ENCODE measurements at places on chromosomes 1 and 21. TPM values are rescaled to one million over a fixed set of nuclear protein-coding genes. Genes with fewer than 3 reads are reported as not detected.

- H3K27ac ChIP-seq, result no peak overlapping the region
- no peak overlapping the region for H3K4me3 ChIP-seq
- no peak for DNase-seq
- no peaks in the 10 kb centered on the region for H3K36me3 ChIP-seq
- H3K4me1 ChIP-seq, result no peaks in the 10 kb centered on the region
Measured at GRCh38 chr1:232328486-232329102, 301.3 kb downstream of the SIPA1L2 start.

The TMEM240 gene
- total RNA-seq, result 0.91 TPM

DNA sequence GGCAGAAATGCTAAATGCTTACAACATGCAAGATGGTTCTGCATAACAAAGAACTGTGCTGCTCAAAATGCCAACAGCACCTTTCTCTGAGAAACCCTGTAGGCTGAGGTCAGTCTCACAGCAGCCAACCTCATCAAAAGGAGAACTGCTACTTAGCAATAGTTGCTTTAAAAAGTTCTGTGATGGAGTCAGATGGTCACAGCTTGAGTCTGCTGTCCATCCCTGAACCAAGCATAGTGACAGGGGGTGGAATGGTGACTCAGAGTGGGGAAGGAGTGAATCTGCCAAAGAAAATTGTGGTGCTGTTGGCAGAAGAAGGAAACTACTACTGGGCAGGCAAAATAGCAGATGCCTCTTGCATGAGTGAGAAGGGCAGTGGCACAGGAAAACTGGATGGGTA lies 106.0 kb upstream of the FAM78B start:
- no peak overlapping the region for H3K27ac ChIP-seq
- H3K36me3 ChIP-seq, result no peaks in the 10 kb centered on the region

DNA sequence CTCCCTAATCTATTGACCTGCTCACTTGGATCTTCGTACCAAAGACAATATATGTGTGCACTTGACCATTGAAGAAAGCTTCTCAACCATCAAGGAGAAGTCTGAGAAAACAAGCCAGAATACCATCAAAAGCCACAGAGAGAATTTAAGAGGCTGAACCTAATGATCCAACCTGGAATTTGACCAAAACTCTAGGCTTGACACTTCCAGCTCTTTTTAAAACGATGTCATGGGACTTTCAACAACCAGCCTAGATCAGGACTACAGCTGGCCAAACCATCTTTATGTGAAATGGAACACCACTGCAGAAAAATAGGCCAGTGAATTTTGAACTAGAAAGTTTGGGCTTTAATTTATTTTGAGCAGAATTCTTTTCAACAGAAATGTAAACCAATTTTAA lies 444.4 kb downstream of the LTN1 start:
- H3K4me3 ChIP-seq, result no peak overlapping the region
- no peaks in the 10 kb centered on the region for H3K36me3 ChIP-seq
- no peaks in the 10 kb centered on the region for H3K27me3 ChIP-seq
- no peak overlapping the region for H3K27ac ChIP-seq

GRCh38 chr1:86470859-86471258 lies 2.1 kb downstream of the CLCA1 start:
- H3K27me3 ChIP-seq, result no peaks in the 10 kb centered on the region
- H3K36me3 ChIP-seq, result no peaks in the 10 kb centered on the region
- no peaks in the 10 kb centered on the region for H3K4me1 ChIP-seq
- peak overlapping the region; percentile 5 for H3K4me3 ChIP-seq
- no peak for DNase-seq

The RGS4 gene
- total RNA-seq, result 0.37 TPM

DNA sequence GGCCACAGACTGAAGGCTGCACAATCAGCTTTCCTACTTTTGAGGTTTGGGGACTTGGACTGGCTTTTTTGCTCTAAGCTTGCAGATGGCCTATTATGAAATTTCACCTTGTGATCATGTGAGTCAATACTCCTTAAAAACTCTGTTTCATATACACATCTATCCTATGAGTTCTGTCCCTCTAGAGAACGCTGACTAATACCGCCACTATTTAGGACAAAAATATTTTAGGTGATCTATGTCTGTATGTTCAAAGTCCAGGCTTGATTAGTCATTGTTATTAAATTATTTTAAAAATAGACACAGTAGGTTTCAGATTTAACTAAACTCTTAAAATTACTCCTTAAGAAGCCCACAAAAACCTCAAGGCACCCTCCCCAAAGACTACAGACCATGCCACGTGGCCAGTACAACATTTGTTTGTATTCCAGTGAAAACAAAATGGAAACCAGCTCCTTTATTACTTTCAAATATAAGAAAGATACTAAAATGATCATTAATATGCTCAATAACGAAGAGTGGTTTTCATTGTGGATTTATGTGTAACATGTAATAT lies 63.1 kb downstream of the TMPRSS15 start:
- no peaks in the 10 kb centered on the region for H3K4me1 ChIP-seq
- no peaks in the 10 kb centered on the region for H3K27me3 ChIP-seq
- H3K4me3 ChIP-seq, result no peak overlapping the region

The MINDY1 gene
- 43.1 TPM for total RNA-seq
